ENCODE measurements at places on chromosomes 1 and 21.

GRCh38 chr1:183696981-183697380 is 43.9 kb upstream of the APOBEC4 start:
- no peak for DNase-seq

GRCh38 chr21:32452641-32453040 is 40.1 kb downstream of the EVA1C start:
- no peak for DNase-seq

GRCh38 chr1:10694274-10694632 is 102.2 kb downstream of the CASZ1 start:
- peak; percentile 27 for DNase-seq

GRCh38 chr1:186859995-186860394 is 31.2 kb downstream of the PLA2G4A start:
- DNase-seq: no peak

- peak; percentile 68 for DNase-seq
These were observed 9.1 kb upstream of the IRF2BP2 start for GRCh38 chr1:234619071-234619480.

- DNase-seq: no peak
These were observed 62.3 kb downstream of the KAZN start for GRCh38 chr1:14660801-14661200.

DNA sequence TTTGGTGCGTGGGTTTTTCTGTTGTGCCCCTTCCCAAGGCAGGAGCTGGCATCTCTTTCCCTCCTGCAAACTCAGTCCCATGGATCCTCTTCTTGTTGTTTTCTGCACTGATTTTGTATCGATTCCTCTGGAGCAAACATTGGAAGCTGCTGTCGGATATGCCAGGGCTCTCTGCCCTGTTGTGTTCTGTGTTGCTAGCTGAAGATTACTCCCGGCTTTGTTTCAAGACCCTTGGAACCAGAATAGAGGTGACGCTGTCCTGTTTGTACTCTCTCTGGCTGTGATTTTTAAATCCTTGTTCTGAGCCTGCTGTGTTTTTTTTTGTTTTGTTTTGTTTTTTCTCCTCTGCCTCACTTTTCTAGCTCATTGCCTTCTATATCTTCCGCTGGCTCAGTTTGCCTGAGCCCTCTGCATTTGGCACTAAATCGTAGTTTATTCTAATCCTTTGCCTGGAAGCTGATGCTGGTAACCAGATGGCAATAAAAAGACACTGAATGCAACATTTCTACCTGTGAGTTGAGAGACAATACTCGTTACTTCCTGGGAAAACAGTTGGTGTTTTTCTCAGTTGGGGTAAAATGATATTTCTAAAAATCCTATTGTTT is 67.0 kb downstream of the BACH1 start:
- DNase-seq: peak; percentile 43

DNA sequence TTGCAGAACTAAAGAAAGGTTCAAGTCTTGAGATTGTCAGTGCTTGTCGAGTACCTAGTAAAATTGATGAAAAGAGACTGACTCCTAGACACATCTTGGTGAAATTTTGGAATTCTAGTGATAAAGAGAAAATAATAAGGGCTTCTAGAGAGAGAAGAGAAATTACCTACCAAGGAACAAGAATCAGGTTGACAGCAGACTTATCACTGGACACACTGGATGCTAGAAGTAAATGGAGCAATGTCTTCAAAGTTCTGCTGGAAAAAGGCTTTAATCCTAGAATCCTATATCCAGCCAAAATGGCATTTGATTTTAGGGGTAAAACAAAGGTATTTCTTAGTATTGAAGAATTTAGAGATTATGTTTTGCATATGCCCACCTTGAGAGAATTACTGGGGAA is 16.3 kb downstream of the L1TD1 start:
- peak; percentile 11 for DNase-seq

- DNase-seq: no peak
These were observed at the start of gene IL19 for GRCh38 chr1:206770531-206771337. Gene IL19, plus strand, starts transcription at chr1:206770773. Its CDS starts 65,890 bp downstream, at chr1:206836663.

DNA sequence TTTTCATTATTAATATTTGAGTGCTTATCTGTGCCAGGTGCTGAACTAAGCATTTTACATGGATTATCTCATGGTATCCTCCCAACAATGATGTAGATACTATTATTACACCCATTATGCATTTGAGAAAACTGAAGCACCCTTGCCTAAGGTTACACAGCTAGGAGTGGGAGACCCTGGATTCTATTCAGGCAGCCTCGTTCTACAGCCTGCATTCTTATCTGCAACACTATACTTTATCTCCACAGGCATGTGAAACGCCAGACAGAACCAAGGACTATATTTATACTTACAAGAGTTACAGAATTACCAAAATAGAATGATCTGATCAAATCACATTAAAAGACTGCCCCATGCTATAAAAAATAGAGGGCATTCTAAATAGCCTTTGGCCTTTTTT is 22.4 kb downstream of the LPAR3 start:
- no peak for DNase-seq

- no peak for DNase-seq
These were observed 258.9 kb downstream of the SETD4 start for GRCh38 chr21:35801391-35801790.

DNA sequence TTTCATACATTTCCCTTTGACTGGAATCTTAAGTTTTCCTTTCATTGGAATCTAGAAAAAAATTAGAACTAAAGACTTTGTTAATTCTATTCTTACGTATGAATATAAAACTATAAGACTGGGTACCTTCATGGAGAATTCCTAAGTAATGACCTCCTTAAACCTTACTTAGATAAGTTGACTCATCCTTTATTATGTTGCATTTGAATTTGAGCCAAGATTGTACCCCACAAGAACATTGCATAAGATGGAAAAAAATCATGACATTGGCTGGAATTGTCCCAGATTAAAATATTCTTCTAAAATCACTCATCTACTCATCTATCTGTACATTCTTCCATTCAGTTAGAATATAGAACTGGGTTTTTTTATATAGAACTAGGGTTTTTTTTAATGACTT is 137.4 kb downstream of the C1orf21 start:
- DNase-seq: no peak
